ENCODE measurements at places on chromosomes 12 and 14.

DNA sequence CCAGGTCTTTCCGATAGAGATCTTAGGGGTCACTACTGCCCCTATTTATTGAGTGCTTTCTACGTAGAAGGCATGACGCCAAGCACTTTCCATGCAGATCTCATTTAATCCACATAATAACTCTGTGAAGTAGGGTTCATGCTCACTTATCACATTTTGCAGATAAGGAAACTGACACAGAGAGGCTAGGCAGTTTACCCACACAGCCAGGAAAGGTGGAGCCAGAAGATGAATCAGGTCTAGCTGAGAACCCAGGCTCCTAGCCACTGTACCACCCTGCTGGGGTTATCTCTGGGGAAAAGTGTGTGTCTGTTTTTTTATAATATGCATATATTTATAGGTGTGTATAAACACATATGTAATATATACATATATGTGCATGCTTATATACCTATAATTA, 83.6 kb downstream of the KSR2 start:
- DNase-seq, result no peak

DNA sequence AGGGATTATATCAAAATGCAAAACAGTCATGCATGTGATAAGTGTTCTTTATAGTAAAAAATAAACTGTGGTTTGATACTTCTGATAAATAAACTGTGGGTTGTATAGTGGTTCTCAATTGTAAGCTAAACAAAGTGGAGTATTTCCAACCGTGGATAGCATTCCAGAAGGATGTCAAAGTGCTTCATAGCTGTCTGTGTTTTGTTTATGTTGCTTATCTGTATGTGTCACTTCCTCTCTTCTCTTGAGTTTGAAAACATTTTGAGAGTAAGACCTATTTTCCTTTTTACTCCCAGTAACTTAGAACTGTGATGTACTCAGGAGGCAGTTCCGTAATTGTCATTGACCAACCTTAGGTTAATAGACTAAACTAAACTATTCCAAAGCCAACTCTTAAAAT, 415.8 kb downstream of the TMTC2 start:
- no peak for DNase-seq

- no peak for DNase-seq
These were observed 760.4 kb upstream of the TBX3 start for GRCh38 chr12:115444346-115444745.

DNA sequence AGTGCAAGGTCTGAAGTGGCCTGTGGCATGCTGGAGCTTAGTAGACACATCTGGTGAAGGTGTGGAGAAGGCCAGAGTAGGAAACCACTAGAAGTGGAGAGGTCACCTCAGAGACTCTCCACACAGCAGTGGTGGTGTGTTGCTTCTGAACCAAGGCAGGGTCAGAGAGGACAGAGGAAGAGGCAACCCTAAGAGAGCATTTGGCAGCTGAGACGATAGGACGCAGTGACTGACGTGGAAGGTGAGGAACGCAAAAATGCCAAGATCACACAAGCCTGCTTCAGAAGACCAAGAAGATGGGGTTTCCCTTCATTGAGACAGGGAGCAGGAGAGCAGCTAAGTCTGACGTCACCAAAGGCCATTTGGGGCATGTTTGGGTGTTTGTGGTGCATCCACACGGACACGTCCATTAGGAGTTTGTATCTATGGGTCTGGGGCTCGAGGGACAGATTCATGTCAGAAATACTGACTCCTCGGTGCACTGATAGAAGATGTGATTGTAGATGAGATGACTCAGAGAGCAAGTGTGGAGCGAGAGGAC, 338.1 kb downstream of the CACNA1C start:
- no peak for DNase-seq

- no peak for DNase-seq
These were observed 883 bp upstream of the CDCA4 start for GRCh38 chr14:105021656-105022275.

Data from cerebellar nuclear complex (tissue), 1 donor.